ENCODE measurements at places on chromosomes 5 and 9.

DNA sequence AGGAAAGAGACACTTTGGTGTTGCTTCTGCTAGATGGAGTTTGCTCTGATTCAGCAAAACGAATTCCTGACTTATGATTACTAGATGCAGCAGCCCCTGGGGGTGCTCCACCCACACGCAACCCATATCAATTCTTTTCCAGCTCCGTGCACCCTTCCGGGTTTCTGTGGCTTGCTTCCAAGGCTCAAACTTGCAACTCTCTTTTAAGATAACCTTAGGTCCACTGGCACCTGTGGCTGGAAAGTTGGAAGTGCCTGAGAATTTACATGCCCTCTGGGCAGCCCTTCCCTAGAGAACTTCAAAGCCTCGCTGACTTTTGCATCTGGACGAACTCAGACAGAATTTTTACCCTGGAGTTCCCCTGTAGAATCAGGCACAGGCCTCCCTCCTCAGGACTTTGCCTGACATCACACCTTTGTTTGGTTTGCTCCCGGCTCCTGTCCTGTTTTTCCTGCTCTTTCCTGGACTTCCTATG lies 224.9 kb downstream of the SNX18 start:
- DNase-seq, result no peak

DNA sequence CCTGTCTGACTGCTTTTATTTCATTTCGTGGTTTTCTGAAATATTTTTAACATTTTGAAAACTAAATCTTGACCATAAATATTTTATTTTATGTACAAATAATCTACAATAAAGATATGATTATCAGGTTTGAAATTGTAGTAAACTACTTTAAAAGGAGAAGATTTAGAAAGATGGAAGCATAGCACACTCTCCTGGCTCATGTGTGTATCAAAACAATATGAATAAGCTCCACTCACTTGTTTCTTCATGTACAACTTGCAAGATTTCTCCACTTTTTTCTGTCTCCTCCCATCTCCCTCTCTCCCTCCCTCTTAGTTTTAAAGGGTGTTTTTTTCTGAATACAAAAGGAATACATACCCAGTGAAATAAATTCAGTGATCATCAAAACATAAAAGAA lies 15.4 kb upstream of the VPS13A start:
- DNase-seq, result no peak

- no peak for DNase-seq
Measured at GRCh38 chr5:137415231-137415681, 83.9 kb downstream of the SPOCK1 start.

GRCh38 chr9:86614871-86615849 lies 260.9 kb upstream of the TUT7 start:
- no peak for DNase-seq

GRCh38 chr9:113625486-113625885 lies 162.0 kb downstream of the RGS3 start:
- no peak for DNase-seq

DNA sequence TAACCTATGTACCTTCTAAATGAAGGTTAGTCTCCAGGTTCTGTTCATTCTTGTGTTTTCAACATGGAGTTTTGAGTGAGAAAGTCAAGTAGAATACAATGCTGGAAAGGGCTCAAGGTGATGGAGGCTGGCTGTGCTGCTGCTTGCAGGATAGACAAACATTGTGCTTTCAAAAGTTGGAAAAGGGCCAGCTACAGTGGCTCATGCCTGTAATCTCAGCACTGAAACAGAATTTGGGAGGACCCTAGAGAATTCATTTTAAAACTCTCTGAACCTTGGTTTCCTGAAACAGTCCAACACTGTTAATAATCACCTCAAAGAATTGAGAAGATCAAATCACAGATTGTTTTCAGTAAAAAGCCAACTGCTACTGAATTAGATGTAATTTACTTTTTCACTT lies 15.4 kb upstream of the IARS1 start:
- no peak for DNase-seq

- no peak for DNase-seq
Measured at GRCh38 chr5:2135354-2135753, 252.6 kb upstream of the IRX4 start.

DNA sequence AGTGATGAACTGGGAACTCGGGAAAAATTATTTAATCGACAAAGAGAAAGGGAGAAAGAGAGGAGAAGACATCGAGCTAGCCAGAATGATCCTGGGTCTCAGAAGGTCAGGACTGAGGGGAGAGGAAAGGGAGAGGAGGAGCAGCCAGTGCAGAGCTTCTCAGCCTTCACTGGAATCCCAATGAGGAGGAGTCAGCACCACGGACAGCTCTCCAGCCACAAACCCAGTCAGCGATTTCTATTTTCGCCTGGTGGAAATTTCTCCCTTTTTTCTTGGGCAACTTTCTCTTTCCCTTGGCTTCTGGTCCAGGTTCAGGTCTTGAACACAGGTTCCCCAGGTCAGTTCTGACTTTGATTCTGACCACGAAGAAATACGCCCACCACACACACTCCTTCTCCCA lies 1.6 kb upstream of the BRINP1 start:
- DNase-seq, result no peak

DNA sequence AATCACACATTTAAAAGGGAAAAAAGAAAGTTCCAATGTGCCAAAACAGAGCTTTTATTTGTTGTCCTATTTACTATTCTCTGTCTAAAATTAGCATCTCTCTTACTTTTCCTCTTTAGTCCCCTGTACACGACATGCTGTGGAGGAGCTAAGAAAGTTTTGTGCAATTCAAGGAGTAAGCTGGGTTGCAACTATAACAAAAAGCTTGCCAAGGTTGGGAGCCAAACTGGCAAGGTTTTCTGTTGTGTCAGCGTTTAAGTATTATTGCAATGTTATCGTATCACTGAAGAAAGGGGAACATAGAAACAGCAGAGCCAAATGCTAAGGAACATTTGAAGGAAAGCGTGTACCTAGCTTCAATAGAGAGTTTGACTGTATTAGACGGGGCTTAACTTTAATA lies 680.8 kb downstream of the CETN3 start:
- no peak for DNase-seq

- no peak for DNase-seq
Measured at GRCh38 chr9:14251154-14252071, 62.5 kb downstream of the NFIB start.

DNA sequence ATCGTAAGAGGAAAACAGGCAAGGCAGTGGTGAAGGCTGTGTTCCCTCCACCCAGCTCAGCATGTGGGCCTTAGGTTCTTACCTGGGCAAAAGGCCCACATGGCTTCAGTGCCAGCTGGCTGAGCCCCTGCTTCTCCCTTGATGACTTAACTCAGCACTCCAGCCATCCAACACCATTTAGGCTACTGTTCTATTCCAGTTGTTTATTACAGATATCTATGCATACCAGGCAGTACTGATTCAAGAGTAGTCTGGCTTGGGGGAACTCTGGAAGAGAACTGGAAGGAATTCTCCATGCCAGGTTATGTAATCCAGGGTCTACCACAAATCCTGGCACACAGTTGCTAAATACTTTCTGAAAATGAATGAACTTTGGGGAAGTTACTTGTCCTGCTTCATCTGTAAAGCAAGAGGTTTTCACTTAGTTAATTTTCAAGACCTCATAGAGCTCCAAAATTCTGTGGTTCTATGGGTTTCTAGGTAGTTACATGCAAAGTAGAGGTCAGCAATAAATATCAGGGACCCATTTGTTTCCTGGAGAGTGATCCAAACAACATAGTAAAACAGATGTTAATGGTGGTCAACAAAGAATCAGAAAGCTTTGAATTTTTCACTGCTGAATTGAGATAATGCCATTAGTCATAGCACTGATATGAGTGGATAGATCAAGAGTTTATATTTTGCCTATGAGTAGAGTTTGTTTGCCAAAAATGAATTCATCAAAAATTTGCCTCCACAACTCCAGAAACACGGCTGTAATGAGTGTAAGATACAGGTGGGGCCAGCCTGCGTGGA lies 88.2 kb upstream of the OSMR start:
- DNase-seq, result no peak

GRCh38 chr5:33238826-33239695 lies 201.7 kb upstream of the TARS1 start:
- no peak for DNase-seq

GRCh38 chr5:127210042-127210441 lies 80.6 kb upstream of the MEGF10 start:
- no peak for DNase-seq

DNA sequence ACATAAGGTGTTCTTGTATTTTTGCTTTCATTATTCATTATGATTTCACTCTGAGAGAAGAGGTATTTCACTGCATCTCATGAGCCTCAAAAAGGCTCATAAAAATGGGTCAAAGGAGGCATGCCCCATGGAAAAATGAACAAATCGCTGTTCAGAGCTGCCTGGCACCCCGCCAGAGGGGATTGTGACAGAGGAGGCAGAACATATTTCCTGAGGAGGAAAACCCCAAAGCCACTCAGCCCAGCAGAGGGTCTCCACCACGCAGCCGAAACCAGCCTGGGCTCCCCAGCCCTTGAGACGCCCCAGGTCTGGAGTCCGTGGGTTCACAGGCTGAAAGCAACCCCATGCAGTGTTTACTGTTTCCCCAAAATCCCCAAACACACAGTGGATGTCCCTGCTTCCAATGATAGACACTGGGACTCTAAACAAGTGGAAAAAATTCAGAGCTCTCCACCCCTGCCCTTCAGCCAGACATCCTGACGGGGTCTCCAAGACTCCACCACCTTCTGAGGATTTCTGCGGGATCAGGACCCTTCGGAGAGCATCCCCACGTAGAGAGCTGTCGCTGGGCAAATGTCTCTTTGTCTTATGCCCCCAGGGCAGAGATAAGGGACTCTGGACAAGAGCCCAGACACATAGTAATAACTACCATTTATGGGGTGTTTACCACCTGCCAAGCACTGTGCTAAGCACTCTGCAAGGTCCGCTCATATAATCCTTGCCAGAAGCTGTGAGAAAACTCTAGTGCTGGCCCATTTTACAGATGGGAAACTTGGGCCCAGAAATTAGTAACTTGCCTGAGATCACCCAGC lies 122.3 kb downstream of the PAX5 start:
- no peak for DNase-seq

GRCh38 chr5:163941079-163941478 lies 435.7 kb downstream of the MAT2B start:
- DNase-seq, result no peak

DNA sequence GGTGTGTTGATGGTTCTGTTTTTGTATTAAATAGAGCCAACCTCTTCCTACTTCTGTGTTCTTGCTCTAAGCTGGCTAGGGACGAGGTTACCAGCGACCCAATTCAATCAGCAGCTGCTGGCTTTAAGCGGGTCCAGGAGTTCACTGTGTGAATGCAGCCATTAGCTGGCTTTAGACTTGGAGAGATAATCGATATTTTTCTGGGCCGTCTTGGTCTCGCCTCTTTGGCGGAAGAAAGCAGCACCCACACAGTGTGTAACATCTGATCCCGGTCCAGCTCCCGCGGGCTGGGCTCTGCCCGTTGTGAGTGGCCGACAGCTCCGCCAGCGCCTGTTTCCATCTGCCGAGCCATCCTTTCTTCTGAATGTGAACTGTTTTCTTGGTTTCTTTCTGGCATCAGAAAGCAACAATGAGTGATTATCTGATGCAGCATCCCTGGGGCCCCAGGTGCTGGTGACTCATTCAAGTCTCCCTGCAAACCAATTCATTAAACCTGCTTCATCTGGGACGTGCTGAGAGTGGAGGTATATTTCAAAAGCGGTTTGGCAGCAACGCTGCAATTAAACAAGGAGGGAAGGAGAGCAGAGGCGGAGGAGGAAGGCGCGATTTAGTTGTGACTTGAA lies 90.8 kb upstream of the IRX4 start:
- no peak for DNase-seq

DNA sequence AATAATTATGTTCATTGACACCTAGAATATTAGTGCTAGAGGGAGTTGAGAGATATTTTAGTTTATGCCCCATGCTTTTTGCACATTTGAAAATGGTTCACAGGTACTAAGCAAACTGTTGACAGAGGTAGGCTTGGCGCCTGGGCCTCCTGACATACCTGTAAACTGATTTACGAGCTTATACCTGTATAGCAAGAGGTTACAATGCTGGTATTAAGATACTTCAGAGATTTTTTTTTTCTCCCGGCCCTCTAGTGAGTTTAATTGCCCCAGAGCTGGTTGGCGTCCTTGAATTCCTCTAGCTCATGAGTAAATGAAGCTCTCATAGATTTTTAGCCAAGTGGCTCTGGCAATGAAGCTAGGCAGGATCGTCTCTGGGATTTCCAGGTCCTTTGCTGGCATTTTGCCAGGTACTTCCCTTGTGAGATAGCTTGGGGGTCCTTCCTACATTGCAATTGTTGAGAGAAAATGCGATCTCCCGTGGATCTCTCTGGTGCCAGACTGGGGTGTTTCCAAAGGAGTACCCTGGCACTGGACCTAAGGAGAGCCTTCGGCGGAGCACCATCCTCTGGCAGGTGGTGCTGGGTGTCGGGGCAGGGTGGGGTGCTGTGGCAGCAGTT lies 9.0 kb downstream of the SLC36A1 start:
- DNase-seq, result no peak

GRCh38 chr9:124280176-124280691 lies 22.5 kb downstream of the NEK6 start:
- DNase-seq, result no peak

GRCh38 chr5:66821688-66822429 lies 225.7 kb downstream of the MAST4 start:
- peak; percentile 22 for DNase-seq

Measured in CD4-positive, alpha-beta T cell treated with Interleukin-17A for 1 hour (primary cell).